ENCODE measurements at places on chromosomes 5 and 9.

DNA sequence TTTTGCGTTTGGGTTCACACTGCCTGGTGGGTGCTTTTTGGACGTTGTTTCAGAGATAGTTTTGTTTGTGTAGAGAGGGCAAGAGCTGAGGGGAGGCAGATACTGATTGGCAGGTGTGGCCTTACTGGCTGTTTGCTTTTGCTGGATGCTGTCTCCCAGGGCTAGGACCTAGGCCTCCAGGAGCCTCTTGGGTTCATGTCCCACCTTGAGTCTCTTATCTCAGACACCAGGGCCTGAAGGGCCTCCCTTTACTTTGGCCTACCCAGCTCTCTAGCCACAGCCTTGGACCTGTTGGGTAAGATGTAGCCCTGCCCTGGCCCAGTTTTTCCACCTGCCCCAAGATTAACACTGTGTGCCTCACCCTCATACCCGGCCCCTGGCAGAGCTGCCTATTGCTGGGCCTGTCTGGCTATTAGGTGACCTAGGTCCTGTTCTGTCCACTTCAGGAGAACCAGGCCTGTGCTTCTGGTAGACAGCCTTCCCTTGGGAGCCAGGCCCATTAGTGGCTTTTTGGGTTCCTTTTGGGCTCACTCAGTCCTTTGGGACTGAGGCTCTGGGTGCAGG, 13.4 kb downstream of the PTPA start:
- DNase-seq: no peak

GRCh38 chr9:76037587-76038225, 147.2 kb downstream of the PCSK5 start:
- DNase-seq: no peak

- DNase-seq: no peak
Observed at GRCh38 chr9:131879181-131879910, 139.5 kb upstream of the RAPGEF1 start.

DNA sequence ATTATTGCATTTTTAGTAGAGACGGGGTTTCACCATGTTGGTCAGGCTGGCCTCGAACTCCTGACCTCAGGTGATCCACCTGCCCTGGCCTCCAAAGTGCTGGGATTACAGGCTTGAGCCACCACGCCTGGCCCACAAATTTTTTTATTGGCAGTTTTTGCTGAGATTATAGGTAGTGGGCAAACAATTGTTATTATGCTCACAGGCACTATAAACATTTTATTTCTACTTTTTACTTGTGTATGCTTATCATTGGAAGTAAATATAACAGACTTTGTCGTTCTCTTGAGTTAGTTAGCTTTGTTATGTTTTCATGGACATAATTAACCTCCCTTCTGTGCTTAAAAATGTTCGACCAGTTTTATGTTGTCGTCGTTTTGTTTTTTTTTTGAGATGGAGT, 23.9 kb downstream of the UGCG start:
- DNase-seq: no peak

DNA sequence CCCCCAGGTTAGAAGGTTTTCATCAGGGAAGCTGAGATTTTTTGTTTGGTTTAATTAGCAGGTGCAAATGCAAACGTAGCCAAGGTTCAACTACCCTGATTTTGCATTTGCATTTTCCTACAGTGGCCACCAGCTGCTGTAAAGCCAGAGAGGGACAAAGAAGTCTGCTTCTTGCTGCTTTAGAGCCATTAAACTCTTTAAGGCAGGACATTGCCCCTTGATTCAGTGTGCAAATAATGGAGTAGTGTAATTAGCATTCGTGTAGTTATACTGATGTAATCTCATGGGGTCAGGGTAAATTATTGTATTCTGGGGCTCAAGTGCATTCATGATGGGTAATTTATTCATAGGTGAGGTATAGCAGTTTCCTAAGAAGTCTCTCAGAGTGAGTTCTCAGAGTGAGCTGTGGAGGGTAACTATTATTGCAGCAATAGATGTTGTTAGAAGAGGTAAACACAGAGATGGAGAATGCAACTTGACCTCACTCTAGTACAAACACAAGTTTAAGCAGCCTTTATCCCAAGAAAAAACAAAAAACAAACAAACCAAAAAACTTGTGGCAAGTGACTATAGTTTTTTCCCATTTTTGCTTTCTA, 526.5 kb downstream of the KIF4B start:
- no peak for DNase-seq

- no peak for DNase-seq
Observed at GRCh38 chr5:71483355-71483754, 27.9 kb downstream of the BDP1 start.

GRCh38 chr5:33231214-33231710, 209.5 kb upstream of the TARS1 start:
- DNase-seq: no peak

DNA sequence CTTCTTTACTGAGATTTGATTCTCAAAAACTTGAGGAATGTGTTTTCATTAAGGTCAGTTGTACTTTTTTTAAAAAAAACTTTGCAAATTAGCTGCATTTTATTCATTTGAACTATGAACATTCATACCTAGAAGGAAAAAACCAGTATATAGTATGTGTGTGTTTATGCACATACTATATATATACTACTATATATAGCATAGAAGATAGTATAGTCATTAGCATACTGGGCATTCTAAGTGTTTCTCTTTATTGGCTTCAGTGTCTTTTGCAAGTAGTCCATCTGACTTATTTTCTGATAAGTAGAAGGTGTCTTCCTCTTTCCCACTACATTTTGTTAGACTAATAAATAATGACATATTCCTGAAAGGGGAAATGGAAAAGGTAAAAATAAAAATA, 33.0 kb downstream of the ELOVL7 start:
- no peak for DNase-seq

GRCh38 chr5:43729846-43730478, 127.0 kb downstream of the NNT start:
- no peak for DNase-seq

GRCh38 chr9:33460854-33461253, 12.9 kb downstream of the NOL6 start:
- DNase-seq: no peak

- DNase-seq: no peak
Observed at GRCh38 chr9:89768650-89769071, 163.8 kb downstream of the GADD45G start.

DNA sequence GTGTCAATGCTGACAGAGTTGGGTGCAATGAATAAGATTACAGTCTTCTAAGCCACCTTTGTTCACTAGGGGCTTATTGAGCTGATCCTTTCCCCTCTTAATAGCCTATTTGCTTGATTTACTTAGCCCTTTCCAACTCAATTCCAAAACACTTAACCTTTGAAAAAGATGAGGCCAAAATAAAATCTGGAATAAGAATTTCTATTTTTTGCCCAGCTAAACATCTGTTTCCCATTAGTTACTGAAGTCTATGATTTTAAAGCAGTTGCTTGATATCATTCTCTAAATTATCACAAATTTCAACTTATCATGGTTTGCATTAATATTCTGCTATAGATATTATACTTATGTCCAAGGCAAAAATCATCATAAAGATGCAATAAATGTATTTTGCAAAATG, 1272.0 kb upstream of the ACO1 start:
- no peak for DNase-seq

- no peak for DNase-seq
Observed at GRCh38 chr5:130168211-130168610, 263.9 kb downstream of the CHSY3 start.

DNA sequence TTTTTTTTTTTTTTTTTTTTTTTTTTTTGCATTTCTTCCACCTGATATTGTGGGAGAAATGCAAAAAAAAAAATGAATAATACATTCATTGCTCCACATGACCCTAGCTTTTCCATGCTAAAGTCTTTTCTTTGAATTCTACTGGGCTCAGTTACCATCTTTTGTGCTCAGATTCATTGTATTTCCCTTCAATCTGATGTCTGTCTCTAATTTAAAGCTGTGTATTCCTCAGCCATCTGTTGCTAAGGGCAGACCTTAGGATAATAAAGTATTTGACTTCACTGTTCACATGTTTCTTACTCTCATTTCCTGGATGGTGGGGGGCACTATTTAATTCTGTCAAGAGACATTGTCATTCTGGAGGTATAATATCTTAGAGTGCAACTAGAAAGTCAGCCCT, 123.5 kb downstream of the FGF10 start:
- DNase-seq: no peak

DNA sequence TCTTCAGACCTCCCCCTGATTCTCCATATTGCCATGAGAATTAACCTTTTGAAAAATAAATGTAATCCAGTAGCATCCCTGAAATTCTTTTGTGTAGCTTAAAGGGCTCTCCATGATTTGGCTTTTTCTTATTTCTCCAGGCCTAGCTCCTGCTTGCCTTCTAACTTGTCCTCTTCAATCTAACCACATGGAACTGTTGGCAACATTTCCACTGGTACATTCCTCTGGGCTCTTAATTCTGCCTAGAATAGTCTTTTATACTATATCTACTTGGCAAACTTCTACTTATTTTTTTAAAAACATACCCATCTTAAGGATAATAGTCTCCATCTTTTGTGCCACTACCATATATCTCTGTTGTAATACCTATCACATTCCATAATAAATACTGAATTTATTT, 54.1 kb downstream of the GNG10 start:
- DNase-seq: no peak

- DNase-seq: no peak
Observed at GRCh38 chr5:115948091-115948534, 14.2 kb upstream of the LVRN start.

DNA sequence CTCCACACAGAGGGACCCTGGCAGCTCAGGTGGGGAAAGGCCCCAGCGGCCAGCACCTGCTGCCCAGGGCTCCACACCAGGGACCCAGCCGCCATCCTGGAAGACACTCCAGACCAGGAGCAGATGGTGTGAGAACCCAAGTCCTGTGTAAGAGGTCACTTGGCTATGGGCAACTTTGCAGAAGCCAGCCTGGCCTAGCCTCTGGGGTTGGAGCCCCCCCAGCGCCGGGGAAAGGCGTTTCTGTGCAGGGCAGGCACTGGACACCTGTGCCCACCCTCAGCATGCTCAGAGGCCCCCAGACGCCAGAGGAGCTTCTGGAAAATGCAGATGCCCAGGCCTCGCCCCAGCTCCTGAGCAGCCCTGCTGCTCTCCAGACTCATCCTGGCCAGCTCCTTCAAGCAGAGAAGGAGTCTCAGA, 34.0 kb downstream of the RASGEF1C start:
- no peak for DNase-seq

- DNase-seq: no peak
Observed at GRCh38 chr5:33582417-33582816, 141.7 kb downstream of the TARS1 start.

- no peak for DNase-seq
Observed at GRCh38 chr5:34574936-34575467, 81.1 kb upstream of the RAI14 start.

- DNase-seq: no peak
Observed at GRCh38 chr9:123131258-123131657, 97.8 kb downstream of the GPR21 start.

- peak; percentile 20 for DNase-seq
Observed at GRCh38 chr5:88659529-88660263, 223.3 kb downstream of the MEF2C start.

DNA sequence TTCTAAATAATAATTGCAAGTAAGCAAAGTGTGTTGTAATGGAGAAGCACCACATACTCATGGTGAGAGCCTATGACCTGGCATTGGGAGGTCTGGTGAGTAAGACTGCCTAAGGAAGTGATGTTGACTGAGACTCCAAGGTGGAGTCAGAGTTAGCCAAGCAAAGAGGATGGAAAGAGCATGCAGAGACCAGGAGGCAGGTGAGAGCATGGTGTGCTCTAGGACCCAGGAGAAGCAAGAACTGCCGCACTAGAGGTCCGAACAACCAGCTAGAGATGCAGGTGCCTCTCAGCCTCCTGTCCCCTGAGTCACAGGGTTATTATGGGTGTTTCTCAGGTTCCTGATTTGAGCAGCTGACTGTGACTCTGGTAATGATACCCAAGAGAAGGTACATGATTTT, 27.3 kb downstream of the ANP32B start:
- no peak for DNase-seq

DNA sequence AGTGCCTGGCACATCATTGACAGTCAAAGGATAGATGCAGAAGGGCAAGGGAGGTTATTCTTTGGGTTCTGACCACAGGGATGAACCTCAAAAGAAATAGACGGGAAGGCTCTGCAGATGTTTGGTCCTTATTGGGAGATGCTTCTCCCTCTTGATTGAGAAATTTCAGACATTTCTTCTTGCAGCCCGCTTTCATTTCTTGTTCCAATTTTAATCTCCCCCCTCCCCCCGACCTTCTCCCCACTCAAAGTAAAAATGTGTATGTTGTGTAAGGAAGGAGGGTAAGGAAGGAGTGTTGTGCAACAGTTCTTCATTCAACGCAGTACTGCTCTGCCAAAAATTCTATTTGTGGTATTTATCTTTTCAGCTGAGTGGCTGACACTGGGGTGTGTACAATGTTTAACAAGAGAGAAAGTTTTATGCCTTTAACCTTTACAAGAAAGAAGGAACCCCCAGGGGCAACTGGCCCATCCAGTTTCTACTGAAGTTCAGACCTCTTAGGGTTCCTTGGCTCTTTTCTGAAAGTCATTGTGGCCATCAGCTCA, 46.3 kb upstream of the TNFSF15 start:
- DNase-seq: no peak

- DNase-seq: no peak
Observed at GRCh38 chr5:16712620-16713019, 95.8 kb upstream of the RETREG1 start.

DNA sequence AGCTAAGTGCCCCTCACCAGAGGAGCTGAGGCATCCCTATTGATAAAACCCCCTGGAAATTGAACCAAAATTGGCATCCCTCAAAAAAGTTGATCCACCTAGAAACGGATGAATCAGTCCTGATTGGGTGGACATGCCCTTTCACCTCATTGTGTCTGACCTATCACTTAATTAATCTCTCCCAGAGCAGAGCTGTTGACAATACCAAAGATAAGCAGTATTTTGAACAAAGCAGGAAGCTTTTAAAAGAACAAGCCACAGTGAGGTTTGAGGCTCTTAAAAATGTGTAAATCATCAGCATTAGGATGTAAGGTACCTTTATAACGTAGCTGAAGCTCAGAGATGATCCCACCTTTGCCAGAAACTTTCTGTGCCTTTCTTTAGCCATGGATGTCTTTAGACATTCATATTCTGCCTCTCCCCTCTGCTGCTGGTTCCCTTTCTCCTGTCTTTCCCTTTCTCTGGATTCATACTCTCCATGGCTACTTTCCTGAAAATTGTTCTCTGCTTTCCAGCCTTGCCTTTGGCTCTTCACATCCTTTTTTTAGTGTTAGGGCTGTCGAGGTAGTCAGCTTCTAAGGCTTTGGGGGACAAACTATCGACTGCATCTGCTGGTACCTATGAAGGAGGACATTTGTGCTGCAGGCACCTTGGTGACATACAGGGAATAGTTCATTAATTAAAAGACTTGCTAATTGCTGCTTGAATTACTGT, 7.8 kb upstream of the LHX2 start:
- DNase-seq: no peak

DNA sequence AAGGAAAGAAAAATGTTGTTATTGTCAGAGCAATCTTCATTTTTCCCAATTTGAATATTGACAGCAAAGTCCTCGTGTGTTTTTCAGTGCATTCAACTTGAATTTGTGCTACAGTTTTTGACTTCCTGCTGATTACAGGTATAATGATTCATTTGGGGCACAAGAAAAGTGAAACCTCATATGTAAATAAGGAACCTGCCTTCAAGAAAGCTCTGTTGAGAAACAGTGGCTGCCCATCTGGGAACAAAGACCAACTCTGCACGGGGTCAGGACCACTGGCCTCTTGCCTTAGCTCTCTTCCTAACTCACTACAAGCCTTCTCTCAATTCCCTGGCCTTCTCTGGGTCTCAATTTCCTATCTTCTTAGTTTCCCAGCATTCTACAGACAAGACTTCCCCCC, 21.0 kb downstream of the TIMD4 start:
- no peak for DNase-seq
